ENCODE measurements at places on chromosomes 11 and 22.

DNA sequence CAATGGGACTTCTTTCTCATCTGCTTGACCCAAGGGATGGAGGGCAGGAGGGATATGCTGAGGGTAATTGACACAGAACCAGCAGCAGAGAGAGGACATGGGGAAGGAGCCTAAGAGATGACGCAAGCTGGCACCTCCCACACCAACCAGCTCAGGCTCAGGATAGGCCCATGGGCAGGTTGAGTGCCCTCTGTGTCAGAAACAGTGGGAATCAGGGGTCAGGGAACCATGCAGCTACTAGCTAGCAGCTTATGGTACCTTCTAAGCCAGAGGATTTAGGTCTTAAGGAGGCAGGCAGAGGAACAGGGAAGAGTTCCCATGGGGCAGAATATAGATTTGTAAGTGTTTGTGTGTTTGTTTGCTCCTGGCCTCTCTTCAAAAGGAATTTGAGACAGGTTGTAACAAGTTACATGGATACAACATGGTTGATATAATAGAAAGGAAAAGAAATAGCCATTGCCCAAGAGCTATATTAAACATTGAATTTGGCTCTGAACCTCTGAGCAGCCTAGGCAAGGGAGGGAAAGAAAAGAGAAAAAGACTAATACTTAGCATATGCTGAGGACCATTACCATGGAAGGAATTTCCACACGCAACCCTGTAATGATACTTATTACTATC is 39.9 kb upstream of the NAV2 start:
- DNase-seq, result no peak

DNA sequence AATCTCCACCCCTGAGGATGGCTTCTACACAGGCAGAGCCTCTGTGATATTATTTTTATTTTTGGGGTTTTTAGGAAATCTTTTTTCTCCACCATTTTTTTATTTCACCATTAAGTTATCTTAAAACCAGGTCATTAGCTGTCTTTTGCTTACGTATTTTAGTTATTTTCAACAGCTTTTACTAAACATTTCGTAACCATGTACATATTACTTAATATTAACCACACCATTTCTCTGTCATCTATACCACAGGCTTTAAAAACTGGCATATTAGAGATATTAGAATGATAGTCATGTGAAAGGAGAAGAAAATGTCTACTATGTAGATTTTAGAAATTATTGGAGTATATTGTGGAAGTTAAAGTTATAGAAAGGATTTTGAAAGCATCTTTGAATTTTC is 37.4 kb downstream of the YAP1 start:
- no peak for DNase-seq

GRCh38 chr11:64484191-64485022 is 106.6 kb upstream of the SLC22A12 start:
- DNase-seq, result no peak

DNA sequence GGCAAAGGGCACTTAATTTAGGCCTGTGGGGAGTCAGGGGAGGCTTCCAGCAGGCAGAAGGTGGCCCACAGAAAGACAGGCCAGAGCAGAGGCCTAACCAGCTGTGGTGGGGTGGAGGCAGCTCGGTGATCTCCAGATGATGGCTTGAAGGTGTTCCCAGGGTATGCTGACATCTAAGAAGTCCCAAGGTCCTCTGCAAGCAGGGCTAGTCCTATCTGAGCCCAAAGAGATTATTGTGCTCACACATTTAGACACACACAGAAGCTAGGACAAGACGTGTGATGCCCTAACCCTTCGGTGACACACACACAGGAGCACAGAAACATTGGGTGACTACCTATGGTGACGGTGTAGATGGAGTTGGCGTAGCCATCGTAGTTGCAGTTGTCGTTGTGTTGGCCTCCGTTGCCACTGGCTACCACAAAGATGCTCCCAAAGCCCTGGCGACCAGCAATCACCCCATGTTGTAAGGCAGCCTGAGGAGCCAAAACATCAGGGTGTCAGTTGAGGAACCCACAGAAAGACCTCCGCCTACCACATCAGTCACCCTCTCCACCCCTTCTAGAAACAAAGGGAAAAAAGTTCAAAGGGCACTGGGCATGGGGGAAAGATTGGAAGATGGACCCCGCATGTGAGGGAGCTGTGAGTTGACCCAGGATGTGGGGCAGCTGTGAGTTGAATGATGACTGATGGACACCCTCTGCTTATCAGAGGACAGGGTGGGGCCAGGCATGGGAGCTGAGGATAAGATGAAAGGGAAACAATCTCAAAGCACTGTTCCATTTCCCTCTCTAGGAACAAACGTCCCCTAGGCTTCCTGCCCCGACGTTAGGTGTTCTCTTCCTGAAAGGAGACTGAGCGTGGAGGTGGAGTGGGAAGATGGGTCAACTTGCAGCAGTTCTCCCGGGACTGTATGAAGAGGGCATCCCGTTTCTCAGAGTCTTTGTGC is 7.9 kb downstream of the PCSK7 start:
- DNase-seq, result no peak

DNA sequence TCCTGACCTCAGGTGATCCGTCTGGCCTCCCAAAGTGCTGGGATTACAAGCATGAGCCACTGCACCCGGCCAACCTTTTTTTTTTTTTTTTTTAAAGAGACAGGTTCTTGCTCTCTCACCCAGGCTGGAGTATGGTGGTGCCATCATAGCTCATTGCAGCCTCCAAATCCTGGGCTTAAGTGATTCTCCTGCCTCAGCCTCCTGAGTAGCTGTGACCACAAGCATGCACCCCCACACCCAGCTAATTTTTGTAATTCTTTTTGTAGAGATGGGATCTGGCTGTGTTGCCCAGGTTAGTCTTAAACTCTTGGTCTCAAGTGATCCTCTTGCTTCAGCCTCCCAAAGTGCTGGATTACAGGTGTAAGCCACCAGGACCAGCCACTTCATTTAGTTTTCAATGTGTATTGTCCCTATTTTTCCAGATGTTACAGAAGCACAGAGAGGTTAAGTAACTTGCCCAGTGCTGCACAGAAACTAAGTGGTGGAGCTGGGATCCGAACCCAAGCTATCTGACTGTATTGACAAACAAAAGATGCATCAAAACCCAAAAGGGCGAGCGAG is 55.6 kb upstream of the GRK3 start:
- no peak for DNase-seq

DNA sequence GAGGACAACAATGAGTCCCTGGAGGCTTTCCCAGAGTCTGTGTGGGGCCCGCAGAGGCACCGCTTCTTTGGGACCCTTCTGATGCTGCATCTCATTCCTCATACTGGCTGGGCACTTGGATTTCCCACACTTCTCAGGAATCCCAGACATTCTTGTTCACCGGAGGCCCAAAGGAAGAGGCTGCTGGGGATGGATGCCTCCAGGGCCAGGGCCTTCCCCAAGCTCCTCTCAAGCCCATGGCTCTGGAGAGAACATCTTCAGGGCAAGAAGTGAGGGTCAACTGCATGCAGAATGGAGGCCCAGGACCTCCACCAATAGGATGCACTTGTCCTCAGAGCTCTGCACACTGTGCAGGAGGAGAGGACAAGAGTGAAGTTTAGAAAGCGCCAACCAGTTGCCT is 34.6 kb downstream of the DKK3 start:
- no peak for DNase-seq

GRCh38 chr22:46076651-46077339 is 73.5 kb upstream of the PPARA start:
- DNase-seq, result no peak

DNA sequence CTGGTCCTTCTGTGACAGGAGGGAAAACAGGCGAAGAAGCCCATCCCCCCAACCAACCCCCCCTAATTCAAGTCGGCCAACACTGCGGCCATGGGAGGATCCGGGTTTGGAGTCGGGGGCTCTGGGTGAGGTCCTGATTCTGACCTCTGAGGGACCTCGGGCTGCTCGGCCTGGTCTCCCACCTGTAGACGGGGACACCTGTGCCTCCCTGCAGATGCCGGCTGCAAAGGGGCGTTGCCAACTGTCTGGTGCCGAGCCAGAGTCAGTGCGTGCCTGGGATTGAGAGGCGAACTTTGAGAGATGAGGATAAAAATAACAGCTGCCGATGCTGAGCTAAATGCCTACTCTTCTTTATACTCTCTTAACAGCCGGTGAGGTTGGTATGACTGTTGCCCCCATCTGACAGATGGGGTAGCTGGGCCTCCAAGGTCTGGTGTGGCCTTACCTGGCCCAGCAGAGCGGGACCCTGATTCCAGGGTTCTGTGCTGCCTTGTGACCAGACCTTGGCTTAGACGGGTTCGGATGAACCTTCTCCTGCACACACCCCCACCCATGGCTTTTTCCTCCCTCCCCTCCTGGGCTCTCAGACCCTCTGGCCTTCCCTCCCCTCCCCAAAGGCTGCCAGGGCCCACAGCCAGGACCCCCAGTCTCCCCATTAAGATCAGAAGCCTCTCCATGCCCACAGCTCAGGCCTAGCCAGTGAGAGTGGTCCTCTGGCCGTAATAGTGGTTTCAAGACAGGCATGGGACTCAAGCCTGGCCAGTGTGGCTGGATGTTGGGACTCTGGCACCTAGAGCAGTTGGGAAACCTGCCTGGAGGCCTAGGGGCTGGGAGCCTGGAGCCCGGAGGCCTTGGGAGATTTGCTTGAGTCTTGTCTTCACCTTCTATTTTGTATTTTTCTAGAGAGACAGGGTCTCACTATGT is 41.7 kb downstream of the KCNJ4 start:
- DNase-seq, result peak; percentile 56

DNA sequence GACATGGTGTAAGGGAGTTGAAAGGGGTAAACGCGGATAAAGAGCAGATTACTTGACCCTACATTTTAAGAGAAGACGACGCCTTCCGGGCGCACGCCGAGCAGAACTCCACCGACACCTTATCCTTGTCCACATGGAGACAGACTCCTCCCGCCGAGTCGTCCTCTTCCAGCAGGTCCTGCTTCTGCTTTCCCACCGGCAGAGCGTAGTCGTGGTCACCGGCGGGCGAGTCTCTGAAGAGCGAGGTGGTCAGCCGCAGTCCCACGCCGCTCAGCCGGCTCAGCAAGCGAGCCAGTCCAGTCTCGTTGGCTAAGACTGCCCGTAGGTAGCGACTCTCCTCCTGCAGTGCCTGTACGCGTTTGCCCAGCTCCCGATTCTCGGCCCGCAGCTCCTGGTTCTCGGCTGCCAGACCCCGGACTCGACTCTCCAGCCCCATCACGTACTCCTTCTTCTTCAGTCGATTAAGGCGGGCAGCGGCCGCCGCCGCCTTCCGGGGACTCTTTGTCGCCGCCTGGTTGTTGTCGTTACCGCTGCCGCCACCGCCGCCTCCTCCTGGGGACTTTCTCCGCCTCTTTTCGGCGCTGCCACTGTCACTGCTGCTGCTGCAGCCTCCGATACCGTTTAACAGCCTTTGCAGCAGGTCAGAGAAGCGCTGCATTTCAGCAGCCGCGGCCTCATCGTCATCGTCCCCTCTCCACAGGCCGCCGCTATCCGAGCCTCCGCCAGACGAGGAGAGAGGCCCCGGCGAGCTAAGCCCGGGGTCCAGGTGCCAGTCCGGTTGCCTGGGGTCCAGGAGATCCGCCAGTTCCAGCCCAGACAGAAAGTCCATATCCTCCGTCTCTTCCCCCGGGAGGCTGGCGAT is 945 bp downstream of the CREBZF start:
- DNase-seq, result peak; percentile 66

DNA sequence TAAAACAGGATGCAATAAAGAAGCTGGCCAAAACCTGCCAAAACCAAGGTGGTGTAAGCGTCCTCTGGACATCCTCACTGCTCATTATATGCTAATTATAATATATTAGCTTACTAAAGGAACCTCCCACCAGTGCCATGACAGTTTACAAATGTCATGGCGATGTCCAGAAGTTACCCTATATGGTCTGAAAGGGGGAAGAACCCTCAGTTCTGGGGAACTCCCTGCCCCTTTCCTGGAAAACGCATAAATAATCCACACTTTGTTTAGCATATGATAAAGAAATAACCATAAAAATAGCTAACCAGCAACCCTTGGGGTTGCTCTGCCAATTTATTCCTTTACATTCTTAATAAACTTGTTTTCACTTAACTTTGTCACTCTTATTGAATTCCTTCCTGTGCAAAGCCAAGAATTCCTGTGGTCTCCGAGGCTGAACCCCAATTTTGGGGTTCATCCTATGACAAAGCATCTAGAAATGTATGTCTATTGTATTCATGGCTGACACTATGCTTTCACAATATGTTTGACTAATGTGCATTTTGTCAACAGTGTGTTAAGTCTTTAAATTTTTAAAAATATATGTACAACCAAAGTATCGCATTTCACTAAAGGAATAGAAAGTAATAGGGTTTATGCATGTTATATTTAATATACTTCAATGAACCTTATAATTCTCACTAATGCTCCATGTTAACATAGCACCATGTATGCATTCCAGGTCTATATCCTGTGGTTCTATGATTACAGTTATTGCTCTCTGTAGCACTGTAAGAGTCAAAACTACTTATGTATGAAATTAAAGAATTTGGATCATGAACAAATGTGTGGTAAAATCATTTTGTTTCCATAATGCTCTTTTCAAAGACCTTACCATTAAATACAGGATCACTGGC is 25.1 kb downstream of the LGR4 start:
- DNase-seq, result no peak

GRCh38 chr11:8810540-8811301 is 100.3 kb upstream of the AKIP1 start:
- peak; percentile 74 for DNase-seq

Measured in NCI-H1105 (cell line).